Activated naive CD4-positive, alpha-beta T cell (primary cell): ENCODE measurements at places on chromosomes 3 and 15.

GRCh38 chr3:125317761-125318160, 57.4 kb downstream of the ZNF148 start:
- DNase-seq, result no peak

- no peak for DNase-seq
These were observed 125.4 kb upstream of the SPATA16 start for GRCh38 chr3:173266441-173266840.

GRCh38 chr15:96135166-96136093, 195.1 kb upstream of the NR2F2 start:
- no peak for DNase-seq

DNA sequence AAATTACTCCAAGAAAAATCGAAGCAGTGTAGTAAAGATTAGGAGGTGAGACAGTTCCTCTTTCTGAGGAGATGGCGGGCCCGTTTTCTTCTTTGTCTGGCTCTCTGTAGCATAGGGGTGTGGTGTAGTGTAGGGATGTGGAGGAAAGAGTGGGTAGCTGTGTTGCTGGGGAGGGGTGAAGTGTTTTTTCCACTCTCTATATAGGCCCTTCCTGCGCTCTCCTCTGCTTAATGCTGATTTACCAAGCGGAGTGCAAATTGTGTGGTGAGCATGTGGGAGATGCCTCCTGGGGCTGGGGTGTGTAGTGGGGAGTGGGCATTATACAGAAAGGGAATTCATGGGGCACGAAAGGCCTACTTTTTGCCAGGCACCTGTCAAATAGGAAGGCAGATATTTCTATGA, 94.9 kb downstream of the ST6GAL1 start:
- peak; percentile 19 for DNase-seq

- no peak for DNase-seq
These were observed 207.5 kb downstream of the CADPS start for GRCh38 chr3:62667714-62668113.

DNA sequence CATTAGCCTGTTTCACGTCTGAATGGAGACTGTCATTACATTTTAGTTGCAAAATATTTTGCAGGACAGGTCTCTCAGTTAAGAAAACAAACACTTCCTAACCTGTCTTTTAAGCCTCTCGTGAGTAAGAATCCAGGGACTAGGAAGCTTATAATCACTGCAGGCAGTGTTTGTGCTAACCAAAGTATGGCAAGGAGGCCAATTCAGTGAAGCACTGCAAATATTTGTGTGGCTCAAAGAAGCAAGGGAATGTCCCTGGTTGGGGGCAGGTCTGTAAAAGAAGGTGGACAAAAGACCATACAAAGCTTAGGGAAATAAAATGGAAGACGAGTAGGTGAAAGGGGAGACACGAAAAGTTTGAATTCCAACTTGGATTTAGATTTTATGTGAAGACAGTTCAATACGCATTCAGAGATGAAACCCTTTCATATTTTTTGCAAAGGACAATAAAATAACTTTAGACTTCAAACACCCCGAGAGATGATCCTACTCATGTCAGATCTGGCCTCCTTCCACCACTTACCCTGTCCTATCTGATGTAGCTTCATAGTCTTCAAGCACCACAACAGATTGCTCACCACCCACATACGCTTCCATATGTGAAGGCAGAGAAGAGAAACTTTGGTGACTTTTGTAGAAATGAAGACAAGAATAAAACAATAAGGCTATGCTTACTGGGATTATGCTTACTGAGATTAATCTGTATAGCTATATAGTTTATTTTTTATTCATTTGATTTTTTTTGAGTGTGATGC, 240.9 kb downstream of the TUSC7 start:
- DNase-seq, result no peak

DNA sequence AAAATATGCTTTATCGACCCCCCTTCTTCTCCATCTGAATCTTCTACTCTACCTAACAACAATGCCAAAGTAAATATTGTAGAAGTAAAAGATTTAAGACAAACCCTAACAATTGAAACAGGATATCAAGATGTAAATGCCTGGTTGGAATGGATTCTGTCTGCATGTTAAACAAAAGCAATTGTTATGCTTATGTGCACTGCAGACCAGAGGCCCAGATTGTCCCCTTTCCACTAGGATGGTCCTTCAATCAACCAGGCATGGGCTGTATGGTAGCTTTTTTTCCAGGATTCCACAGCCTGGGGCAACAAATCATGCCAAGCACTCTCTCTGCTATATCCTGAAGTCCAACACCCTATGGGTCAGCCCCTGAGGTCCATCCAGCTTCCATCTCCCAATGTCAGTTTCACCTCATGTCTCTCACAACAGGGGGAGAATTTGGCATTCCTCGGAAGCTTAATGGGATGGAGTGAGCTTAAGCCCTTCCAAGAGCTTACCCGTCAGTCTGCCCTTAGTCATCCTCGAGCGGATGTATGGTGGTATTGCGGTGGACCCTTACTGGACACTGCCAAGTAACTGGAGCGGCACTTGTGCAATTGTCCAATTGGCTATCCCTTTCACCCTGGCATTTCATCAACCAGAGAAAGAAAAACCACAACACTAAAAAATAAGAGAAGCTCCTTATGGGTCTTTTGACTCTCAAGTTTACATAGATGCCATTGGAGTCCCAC, 36.2 kb downstream of the ZNF589 start:
- DNase-seq, result no peak

DNA sequence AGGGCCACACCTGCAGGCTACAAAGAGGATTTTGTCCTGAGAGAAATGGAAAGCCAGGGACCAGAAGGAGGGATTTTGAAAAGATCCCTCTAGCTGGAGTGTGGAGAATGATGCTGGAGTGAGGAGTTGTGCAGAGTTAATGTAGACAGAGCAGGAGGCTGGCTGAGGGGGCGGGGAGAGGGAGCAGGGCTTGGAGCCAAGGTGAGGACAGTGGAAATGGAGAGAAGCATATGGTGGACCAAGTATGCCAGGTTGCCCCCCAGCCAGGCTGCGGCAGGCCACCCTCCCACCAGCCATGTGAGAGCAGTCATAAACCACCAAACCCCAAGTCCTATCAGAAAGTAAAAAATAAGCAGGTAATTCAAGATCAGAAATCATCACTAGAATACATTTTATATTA, 14.7 kb downstream of the RARRES1 start:
- DNase-seq, result no peak

GRCh38 chr3:189237526-189237925, 65.8 kb downstream of the TPRG1 start:
- DNase-seq, result no peak

DNA sequence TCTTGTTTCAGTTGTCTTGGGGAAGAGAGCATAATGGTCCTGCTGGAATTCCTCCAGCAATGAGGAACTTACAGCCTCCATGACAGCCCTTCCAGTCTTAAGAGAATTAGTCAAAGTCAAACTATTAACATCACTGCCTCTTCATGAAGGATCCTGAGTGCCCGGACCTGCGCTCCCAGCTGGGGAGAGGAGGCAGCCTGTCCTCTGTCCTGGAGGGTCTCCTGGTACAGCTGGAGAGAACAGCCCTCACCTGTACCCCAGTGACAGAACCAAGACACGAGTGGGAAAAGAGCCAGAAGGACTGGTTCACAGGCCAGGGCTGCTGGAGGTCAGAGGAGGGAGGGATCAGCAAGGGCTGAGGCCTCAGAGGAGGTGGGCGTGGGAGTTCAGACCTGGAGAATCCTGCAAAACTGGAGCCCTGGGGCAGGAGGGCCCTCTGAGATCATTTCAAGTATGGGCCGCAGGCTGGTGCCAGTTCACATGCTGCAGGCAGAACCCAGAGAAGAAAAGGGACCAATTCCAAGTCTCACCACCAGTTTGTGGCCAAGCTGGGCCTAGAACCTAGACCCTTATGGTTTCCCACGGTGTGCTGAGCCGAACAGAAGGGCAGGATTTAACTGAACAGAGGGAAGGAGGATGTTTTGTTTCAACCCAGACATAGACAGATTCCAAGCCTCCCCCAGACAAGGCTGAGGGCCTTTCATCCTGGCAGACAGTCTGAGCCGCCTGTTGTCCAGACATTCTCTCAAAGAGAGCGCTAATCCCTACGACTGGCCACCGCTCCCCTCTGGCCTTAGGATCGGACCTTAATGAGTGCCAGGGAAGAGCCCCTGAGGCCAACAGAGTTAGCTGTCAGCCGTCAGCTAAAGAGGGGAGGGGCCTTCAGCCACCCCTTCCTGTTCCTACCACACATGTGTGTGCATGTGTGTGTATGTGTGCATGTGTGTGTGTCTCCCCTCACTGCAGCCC, 18.2 kb downstream of the LOXL1 start:
- DNase-seq, result no peak

DNA sequence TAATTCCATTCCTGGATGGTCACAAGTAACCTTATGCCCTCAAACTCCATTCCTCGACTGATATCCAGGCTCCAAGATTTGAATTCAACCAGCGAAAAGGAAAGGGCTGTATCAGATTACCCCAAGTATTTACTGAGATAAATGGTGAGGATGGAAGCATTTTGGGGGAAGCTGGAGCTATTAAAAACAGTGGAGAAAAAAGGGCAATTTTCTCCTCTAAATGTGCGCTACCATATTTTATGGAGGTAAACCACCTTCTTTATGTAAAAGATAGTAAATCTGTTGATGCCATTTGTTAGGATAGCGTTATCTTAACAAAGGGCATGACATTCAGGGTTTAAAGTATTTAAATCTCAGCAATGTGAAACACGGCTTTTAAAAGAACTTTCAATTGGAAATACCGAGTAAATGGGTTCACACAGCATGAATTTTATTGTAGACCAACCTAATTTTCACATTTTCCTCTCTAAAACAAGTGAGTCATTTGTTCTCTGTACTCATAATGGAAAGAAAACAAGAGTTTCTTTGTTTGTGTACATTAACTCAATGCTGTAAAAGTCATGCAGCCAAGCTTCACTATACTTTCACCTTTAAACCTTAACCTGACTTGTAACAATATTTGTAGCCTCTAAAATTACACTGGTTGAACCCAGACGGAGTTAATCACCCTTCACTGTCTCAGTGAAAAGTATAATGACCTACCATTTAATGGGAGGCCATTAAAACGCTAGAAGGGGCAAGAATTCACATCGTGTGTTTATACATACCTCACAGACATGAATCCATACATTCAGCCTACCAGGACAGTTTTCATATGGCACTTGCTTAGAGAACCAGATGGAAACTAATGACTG, 773.4 kb downstream of the ROBO1 start:
- DNase-seq, result no peak

GRCh38 chr3:55629432-55629831, 142.3 kb upstream of the WNT5A start:
- no peak for DNase-seq

DNA sequence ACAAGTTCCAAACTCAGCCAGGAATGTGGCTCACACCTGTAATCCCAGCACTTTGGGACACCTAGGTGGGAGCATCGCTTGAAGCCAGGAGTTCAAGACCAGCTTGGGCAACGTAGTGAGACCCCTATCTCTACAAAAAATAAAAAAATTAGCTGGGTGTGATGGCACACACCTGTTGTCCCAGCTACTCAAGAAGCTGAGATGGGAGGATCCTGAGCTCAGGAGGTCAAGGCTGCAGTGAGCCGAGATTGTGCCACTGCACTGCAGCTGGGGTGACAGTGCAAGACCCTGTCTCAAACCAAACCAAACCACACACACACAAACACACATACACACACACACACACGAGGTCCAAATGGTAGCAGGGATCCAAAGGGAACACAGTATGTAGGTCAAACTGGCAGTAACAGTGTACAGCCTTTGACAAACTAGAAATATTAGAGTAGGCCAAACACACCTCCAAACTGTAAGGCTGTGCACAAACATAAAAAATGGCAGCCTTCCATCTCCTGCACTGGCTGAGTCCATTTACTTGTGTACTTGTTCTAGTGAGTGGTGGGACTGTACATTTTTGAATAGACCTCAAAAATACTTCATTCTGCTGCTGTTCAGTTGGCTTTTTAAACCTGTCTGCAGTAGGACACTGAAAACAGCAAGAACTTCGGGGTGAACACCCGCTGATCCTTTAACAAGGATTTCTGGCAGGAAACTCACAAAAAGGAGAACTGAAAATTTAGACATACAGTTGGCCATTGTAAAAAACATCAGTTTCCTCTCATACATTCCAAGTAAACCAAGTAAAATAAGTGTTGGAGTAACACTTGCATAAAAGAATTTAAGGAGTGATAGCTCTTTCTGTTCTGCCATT, 33.6 kb downstream of the INTS14 start:
- DNase-seq, result no peak

- no peak for DNase-seq
These were observed 23.7 kb downstream of the ATRIP start for GRCh38 chr3:48470286-48470685.

GRCh38 chr15:65069179-65069578, 1.4 kb upstream of the RASL12 start:
- DNase-seq, result no peak

DNA sequence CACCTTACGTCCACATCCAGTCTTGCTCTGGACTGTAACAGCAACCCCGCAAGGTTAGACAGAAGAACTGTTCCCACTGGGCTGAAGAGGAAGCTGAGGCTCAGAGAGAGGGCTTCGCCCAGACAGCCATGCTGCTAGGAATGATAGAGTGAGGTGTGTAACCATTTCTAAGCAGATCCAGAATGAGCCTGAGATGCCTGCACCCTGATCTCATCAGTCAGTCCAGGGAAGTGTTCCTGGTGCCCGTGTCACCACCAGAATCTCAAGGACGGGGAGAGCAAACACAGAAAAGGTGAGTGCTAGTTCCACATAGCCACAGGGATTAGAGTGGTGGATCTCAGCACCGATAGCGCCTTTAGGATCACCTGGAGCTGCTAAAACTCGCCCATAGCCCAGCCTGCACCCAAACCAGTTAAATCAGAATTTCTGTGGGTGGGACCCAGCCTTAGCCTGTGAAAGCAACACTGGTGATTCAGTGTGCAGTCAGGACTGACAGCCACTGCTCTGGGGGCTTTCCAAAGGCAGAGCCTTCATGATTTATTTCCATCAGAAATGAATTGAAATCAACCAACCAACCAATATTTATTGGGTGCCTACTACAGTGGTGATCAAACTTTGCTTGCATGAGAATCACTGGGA, 12.3 kb downstream of the ISLR start:
- no peak for DNase-seq

DNA sequence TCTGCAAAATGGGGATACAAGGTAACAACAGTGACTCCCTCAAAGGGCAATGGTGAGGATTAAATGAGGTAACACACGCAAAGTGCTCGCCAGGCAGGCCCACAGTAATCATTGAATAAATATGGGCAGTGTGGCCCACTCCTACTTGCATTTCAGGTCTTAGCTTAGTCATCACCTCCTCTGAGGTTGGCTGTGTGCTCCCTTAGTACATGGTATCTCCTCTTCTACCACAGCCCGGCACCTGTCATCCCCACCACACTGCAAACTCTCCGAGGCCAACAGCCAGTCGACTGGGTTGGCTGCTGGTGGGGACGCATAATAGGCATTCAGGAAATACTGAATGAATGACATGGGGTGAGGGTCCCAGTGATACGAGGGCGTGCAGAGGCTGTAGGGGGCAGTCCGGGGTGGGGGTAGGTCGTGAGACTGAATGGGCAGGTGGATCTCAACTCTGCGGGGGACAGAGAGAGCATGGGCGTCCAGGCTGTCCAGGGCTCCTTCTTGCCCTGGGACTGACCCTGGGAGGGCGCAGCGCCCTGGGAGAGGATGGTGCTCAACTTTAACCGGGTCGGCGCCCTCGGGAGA, 375 bp upstream of the MYZAP start:
- no peak for DNase-seq

GRCh38 chr3:32873531-32874130, 55.8 kb downstream of the TRIM71 start:
- DNase-seq, result no peak
